ENCODE measurements at places on chromosomes 16 and 17. TPM values are rescaled to one million over a fixed set of nuclear protein-coding genes. Genes with fewer than 3 reads are reported as not detected.

ZNF213 gene
- 15.8 TPM for total RNA-seq

DNA sequence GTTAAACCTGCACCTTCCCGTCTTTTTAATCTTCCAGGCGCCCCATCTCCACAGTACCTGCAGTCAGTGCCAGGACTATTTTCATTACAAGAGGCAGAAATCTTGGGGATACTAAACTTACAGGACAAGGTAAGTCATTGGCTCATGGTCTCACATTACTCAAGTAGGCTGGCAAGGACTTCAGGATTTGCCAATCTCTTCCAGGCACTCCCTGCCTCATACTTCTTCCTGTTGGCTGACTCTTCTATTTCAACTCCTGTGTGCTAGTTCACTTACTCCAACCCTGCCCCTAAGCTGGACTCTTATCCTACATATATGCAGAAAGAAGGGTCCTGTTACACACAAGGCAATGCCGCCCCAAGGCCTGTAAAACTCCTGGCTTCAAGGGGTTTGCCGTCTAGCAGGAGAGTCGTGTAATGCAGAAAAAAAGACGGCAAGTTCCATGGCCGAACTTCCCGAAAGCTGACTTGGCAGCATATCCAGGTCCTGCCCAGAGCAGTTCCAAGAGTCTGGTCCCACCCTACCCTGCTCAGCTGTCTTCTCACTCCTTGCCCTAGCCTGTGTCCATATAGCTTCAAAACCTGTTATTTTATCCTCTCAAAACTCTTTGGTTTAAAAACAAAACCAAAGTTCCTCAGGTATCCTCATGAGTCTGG lies 14.8 kb downstream of the ERN1 start:
- no peaks in the 10 kb centered on the region for H3K27me3 ChIP-seq
- H3K4me3 ChIP-seq: no peak overlapping the region
- DNase-seq: peak; percentile 55

- no peak for DNase-seq
- peaks cover 49% of the 10 kb centered on the region for H3K4me1 ChIP-seq
- no peaks in the 10 kb centered on the region for H3K36me3 ChIP-seq
- no peak overlapping the region for H3K4me3 ChIP-seq
Measured at GRCh38 chr17:4247361-4247970, 16.3 kb downstream of the ANKFY1 start.

DNA sequence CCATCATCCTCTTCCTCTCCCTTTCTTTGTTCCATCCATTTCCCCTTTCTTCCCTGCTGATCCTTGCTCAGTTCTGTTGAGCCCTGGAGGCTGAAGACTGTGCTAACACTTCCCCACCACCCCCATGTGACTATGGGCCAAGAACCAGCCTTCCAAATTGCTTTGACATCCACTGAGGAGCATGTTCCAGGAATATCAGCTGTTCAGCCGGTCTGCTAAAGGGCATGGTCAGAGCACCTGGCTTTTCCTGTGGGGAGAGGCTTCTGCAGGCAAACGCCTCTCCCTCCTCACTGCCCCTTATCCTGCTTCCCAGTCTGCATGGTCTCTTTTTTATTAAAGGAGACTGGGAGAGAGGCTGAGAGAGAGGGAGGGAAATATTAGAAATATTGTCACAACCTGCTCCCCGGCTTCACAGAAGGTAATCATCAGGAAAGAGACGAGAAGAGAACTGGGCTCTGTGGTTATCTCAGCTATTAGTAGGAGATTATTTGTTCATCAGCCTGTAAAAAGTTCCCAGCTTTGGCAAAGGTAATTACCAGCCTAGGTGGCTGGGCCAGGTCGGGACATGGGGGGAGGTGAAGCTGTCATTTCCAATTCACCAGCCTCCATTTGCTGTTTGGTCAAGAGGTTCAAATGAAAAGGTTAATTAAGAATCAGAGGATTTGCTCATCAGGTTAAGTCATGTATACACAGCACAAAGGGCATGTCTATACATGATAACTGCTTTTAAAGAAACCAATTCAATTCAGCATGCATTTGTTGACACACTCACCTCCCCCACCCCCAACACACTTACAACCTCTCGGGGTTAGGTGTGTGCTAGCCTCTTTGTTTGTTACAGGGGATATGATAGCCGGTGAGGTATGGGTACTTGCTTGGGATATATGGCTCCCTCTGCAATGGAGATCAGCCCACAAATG lies 83.7 kb upstream of the CRHR1 start:
- H3K36me3 ChIP-seq: no peaks in the 10 kb centered on the region
- no peaks in the 10 kb centered on the region for H3K4me1 ChIP-seq
- H3K4me3 ChIP-seq: no peak overlapping the region

DNA sequence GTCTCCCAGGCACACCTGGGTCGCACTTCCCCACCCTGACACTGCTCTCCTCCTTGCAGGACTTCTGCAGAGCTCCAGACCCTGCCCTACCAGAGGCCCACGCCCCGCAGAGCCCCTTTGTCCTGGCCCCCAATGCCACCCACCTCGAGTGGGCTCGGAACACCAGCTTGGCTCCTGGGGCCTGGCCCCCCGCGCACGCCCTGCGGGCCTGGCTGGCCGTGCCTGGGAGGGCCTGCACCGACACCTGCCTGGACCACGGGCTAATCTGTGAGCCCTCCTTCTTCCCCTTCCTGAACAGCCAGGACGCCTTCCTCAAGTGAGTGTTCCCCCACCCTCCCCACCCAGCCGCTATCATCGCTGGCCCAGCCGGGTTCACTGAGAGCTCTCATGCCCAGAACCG lies 79.6 kb downstream of the MGAT5B start:
- no peak for DNase-seq
- H3K27ac ChIP-seq: no peak overlapping the region
- H3K36me3 ChIP-seq: no peaks in the 10 kb centered on the region
- H3K4me3 ChIP-seq: no peak overlapping the region
- H3K27me3 ChIP-seq: peaks cover 9% of the 10 kb centered on the region
- no peaks in the 10 kb centered on the region for H3K4me1 ChIP-seq

DNA sequence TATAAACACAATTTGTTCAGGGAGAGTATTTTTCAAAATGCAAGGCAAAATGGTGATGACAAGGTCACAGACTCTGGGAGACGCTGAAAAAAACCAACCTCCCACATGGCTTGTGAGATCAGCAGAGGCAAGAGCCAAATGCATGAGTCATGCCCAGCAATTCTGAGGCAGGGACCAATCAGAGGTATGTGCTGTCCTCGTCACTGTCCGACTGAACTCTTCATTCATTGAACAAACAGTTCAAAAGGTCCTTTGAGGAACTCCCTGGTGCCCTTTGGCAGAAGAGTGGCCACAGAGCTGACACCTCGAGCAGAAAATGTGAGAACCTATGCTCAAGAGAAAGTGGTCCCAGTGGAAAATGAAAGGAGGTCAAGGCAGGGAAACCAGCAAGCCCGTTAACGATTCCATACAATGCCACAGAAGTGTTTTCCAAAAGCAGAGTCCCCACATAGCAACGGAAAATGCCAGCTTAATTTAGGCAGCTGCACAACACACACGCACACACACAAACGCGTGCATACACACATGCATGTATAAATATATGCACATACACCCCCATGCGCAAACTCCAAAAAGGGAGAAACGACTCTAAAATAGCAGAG lies 50.9 kb downstream of the CDH11 start:
- no peaks in the 10 kb centered on the region for H3K27me3 ChIP-seq
- peak overlapping the region; percentile 38 for H3K4me3 ChIP-seq
- peak overlapping the region; percentile 92 for H3K27ac ChIP-seq
- peaks cover 45% of the 10 kb centered on the region for H3K4me1 ChIP-seq
- DNase-seq: peak; percentile 92

DNA sequence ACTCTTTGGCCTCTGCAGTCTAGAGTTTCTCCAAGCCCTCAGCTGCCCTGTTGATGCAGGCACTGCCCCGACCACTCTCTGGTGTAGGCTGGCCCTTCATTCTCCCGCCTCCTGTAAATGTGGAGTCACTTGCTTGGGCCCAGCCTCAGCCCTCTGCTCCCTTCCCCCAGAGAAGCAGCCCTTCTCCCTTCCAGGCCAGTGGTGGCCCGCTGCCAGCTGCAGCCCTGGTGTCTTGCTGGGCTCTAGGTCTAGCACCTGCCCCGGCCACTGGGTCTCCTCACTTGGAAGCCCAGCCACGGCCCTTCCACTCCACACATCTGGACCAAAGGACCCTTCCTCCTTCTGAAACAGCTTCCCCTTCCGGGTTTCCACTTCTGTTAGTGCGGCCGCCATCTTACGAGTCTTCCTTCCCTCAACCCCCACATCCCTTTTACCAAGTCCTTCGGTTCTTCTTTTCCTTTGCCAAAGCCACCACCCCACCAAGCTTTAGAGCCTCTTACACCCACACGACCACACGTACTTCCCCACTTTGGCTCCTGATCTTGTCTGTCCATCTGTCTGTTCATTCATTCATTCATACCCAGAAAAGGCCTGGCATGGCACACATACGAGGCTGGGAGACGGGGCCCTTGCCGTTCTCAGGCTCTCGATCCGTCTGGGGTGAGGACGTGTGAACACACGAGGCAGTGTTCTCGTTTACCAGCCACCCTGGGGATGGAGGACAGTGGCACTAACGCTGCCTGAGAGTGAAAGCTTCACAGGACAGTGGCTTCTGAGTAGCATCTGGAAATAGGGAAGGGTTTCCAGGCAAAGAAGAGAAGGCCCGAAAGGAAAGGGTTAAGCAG lies 68.0 kb downstream of the ABR start:
- H3K4me3 ChIP-seq: no peak overlapping the region
- H3K27ac ChIP-seq: peak overlapping the region; percentile 79
- H3K27me3 ChIP-seq: no peaks in the 10 kb centered on the region
